ENCODE measurements at places on chromosomes 2 and 18. TPM values are rescaled to one million over a fixed set of nuclear protein-coding genes. Genes with fewer than 3 reads are reported as not detected.

The CHST9 gene
- total RNA-seq: 3.8 TPM

The TUBA3E gene
- not detected for total RNA-seq

The TNFAIP6 gene
- 7.2 TPM for total RNA-seq

The RAD51AP2 gene
- 0.27 TPM for total RNA-seq

The MARCHF4 gene
- 2.9 TPM for total RNA-seq

The MC4R gene
- 1.2 TPM for total RNA-seq

The PCARE gene
- total RNA-seq: 57.0 TPM

The CREG2 gene
- total RNA-seq: 2.8 TPM

The ZFAND2B gene
- 22.6 TPM for total RNA-seq

The KCNJ3 gene
- total RNA-seq: 9.5 TPM
